Uterus (tissue), 4 donors: ENCODE measurements at places on chromosomes 5 and 9. TPM values are rescaled to one million over a fixed set of nuclear protein-coding genes. Genes with fewer than 3 reads are reported as not detected.

- peaks cover 32% of the 10 kb centered on the region for H3K27me3 ChIP-seq
- H3K4me1 ChIP-seq, result no peaks in the 10 kb centered on the region
- no peak for DNase-seq
- H3K4me3 ChIP-seq, result no peak overlapping the region
Observed at GRCh38 chr5:77973253-77973609, 197.1 kb upstream of the TBCA start.

GRCh38 chr5:152978141-152978835 is 512.2 kb upstream of the GRIA1 start:
- H3K27ac ChIP-seq, result no peak overlapping the region
- H3K4me3 ChIP-seq, result no peak overlapping the region
- H3K27me3 ChIP-seq, result no peaks in the 10 kb centered on the region
- H3K36me3 ChIP-seq, result no peaks in the 10 kb centered on the region
- H3K4me1 ChIP-seq, result no peaks in the 10 kb centered on the region

DNA sequence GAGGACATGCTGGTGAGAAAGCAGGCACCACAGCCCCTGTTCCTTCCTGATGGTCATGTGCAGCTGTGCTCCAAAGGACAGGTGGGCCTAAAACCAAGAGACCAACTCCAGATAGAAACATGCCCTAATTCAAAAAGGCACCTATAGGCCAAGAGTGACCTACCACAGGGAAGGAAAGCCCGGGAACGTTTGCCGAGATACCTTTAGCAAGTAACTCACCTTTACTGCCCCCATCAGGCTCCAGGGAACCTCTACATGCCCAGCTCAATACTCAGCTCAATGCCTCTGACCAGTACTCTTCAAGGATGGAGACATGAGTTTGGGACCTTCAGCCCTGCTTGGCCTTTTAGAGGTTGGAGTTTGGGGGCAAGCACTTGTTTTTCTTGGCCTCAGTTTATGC is 172.8 kb upstream of the FSTL4 start:
- H3K27me3 ChIP-seq, result no peaks in the 10 kb centered on the region
- no peaks in the 10 kb centered on the region for H3K36me3 ChIP-seq
- no peak overlapping the region for H3K4me3 ChIP-seq
- no peak overlapping the region for H3K27ac ChIP-seq
- no peak for DNase-seq

- no peaks in the 10 kb centered on the region for H3K4me1 ChIP-seq
- no peaks in the 10 kb centered on the region for H3K27me3 ChIP-seq
- H3K4me3 ChIP-seq, result no peak overlapping the region
- DNase-seq, result no peak
- no peak overlapping the region for H3K27ac ChIP-seq
- no peaks in the 10 kb centered on the region for H3K36me3 ChIP-seq
Observed at GRCh38 chr9:123639743-123640142, 283.7 kb downstream of the CRB2 start.

DNA sequence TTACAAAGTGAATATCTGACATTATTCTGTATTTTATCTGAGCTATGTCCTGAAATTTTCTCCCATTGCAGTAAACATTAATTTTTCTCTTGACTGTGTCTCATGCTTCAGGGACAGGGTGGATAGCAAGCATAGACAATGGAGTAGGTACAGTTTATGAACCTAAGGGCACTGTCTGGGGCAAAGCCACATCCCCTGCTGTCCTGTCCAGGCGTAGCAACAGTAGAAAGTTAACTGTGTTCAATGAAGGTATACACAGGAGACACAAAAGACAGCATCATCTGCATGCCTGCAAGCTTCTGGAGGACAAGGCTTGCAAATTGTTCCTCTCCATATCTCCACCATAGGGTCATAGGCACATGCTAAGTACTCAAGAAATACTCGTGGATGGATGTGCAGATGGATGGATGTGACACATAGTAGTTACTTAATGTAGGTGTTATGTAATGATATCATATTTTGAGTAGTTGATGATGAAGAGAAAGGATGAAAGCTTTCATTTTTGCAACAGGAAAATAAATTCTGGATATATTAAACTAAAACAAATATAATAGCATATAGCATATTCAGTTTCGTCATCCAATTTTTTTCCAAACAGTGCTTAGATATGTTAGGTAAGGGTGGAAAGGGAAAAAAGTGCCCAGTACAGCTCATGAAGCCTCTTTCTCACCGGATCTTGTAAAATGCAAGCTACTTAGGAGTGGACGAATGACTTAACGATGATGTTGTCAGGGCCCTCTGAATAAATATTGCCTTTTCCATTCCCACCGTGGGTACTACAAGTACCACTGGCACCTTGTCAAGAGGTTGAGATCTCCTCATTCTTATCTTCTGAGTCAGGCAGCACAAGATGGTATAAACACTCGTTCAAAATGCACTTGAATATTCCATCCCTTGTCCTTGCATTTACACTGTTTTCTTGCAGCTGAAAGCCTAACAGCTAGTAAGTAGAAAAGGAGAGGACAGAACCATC is 19.9 kb upstream of the ZSWIM6 start:
- DNase-seq, result no peak
- no peaks in the 10 kb centered on the region for H3K36me3 ChIP-seq
- H3K4me3 ChIP-seq, result no peak overlapping the region
- no peaks in the 10 kb centered on the region for H3K4me1 ChIP-seq

DNA sequence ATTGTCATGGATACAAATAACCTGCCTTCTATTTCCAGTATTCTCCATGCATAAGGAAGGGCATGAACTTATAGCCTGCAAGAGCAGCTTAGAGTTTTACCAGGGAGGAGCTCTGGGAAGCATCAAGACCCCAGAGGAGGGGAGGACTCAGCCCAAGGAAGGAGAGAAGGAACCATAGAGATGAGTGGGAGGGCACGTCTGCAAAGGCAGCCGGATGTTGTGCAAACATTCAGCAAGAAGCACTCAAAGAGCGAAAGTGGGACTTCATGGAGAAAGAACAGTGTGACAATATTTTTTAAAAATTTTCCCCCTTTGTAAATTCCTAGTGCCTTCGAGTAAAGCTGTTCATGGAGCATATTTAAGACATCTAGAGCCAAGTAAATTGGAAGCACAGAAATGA is 270.1 kb upstream of the PTGER4 start:
- H3K27ac ChIP-seq, result no peak overlapping the region
- H3K36me3 ChIP-seq, result no peaks in the 10 kb centered on the region
- H3K4me1 ChIP-seq, result no peaks in the 10 kb centered on the region
- no peak for DNase-seq

GRCh38 chr9:22529426-22530199 is 83.0 kb downstream of the DMRTA1 start:
- H3K27ac ChIP-seq, result no peak overlapping the region
- no peak for DNase-seq
- H3K36me3 ChIP-seq, result no peaks in the 10 kb centered on the region
- no peaks in the 10 kb centered on the region for H3K4me1 ChIP-seq
- H3K4me3 ChIP-seq, result no peak overlapping the region
- H3K27me3 ChIP-seq, result no peaks in the 10 kb centered on the region

DNA sequence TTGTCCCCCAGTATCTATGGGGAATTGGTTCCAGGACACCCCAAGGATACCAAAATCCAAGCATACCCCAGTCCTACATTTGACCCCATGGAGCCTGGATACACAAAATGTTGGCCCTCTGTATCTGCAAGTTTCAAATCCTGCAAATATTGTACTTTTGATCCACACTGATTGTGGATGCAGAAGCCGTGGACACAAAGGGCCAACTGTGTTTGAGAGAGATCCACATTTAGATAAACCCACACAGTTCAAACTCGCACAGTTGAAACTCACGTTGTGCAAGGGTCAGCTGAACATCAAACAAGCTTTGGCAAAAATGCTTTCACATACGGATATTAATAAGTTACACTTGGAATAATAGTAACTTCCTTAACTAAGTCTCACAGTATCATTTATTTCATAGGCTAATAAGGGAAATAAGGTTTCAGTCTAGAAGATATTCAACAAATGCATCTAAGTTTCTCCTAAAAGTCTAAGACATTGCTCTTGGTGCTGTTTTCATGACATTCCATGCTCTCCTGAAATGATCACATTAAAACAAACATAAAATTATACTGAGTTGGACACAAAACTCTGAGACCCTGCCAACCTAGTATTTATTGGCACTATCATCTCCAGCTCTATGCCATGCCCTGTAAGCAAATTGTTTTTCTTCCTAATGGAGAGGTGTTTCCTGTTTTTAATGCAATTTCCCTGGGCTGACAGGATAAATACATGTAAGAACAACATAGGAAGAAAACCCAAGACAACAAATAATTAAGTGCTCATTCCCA is 32.3 kb downstream of the ACTL7A start:
- DNase-seq, result no peak
- no peak overlapping the region for H3K27ac ChIP-seq
- no peak overlapping the region for H3K4me3 ChIP-seq
- no peaks in the 10 kb centered on the region for H3K4me1 ChIP-seq
- H3K27me3 ChIP-seq, result no peaks in the 10 kb centered on the region

GRCh38 chr5:168176251-168176650 is 115.2 kb upstream of the WWC1 start:
- H3K27me3 ChIP-seq, result no peaks in the 10 kb centered on the region
- H3K27ac ChIP-seq, result no peak overlapping the region
- DNase-seq, result no peak
- no peaks in the 10 kb centered on the region for H3K4me1 ChIP-seq
- H3K4me3 ChIP-seq, result no peak overlapping the region

DNA sequence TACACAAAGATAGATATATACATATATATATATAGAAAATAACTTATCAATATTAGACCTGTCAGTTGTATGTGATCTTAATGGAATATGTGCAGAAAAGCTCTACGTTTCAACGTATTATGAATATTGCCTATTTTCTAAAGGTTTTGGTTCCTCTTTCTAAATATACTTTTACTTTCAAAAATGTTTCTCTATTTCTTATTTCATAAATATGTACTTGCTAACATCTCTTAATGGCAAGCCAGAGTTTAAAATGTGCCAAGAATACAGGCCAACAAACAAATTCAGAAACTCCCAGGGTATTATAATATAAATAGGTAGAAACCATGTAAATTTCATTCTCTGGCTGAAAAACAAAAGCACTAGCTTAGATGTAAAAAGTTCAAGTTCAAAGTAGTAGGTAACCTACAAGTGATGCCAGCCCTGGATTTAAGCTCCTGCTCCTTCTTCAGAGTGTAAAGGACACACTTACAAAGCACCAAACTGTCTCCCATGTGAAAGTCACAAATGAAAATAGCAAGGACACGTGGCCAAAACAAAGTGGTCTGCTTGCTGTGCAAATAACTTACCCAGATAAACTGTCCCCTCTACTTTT is 685.1 kb upstream of the DMAC1 start:
- H3K4me1 ChIP-seq, result no peaks in the 10 kb centered on the region
- H3K27me3 ChIP-seq, result no peaks in the 10 kb centered on the region
- no peaks in the 10 kb centered on the region for H3K36me3 ChIP-seq
- no peak for DNase-seq

DNA sequence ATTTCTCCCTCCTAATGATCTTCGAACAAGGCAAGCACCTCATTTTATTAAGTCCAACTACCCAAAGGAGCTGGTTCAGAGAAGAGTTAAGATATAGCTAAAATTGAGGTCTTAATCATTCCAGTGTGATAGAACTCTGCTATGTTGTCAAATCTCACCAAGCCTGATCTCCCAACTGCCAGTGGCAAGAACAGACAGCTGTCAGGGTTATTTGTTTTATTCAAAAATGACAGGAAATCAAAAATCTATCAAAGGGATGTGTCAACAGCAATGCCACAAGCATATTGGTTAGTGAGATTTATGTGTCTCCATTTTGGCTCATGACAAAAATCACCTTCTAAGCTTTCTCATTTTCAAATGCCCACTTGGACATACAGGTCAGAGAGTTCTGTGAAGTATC is 74.5 kb downstream of the PRELID2 start:
- no peaks in the 10 kb centered on the region for H3K36me3 ChIP-seq
- no peaks in the 10 kb centered on the region for H3K4me1 ChIP-seq
- H3K27ac ChIP-seq, result no peak overlapping the region
- H3K4me3 ChIP-seq, result no peak overlapping the region
- DNase-seq, result no peak

DNA sequence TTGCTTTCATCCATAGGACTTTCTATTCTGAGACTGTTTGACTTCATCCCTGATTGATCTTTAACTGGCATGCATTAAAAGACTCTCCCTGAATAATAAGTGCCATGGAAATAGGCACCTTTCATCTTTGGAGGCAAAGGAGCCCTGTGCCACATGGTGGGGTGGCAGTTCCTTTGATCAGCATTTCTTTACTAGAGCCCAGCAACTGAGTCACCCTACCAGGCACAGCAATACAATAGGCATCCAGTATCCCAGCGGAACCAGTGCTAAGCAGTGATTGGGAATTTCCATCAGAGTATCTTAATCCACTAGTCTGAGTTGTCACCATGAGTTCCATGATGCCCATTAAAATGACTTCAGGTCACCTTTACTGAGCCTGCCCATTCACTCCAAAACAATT is 476.1 kb upstream of the MPDZ start:
- no peak overlapping the region for H3K27ac ChIP-seq
- no peaks in the 10 kb centered on the region for H3K4me1 ChIP-seq
- H3K27me3 ChIP-seq, result no peaks in the 10 kb centered on the region

- DNase-seq, result no peak
- H3K4me3 ChIP-seq, result no peak overlapping the region
- H3K4me1 ChIP-seq, result no peaks in the 10 kb centered on the region
- H3K27me3 ChIP-seq, result no peaks in the 10 kb centered on the region
- no peaks in the 10 kb centered on the region for H3K36me3 ChIP-seq
Observed at GRCh38 chr5:14644623-14645237, 19.8 kb upstream of the OTULIN start.

Gene TAF11L5
- not detected for total RNA-seq

Gene ITK
- total RNA-seq, result 0.88 TPM

Gene SCGB3A1
- total RNA-seq, result 0.98 TPM

Gene IARS1
- 73.2 TPM for total RNA-seq

Gene TGFBI
- 27.9 TPM for total RNA-seq

Gene IGIP
- 31.8 TPM for total RNA-seq

Gene TAL2
- total RNA-seq, result not detected
